ENCODE measurements at places on chromosomes 11 and 22. TPM values are rescaled to one million over a fixed set of nuclear protein-coding genes. Genes with fewer than 3 reads are reported as not detected.

The DYNC2H1 gene
- 0.64 TPM for total RNA-seq

The PRRG4 gene
- total RNA-seq: 0.85 TPM

DNA sequence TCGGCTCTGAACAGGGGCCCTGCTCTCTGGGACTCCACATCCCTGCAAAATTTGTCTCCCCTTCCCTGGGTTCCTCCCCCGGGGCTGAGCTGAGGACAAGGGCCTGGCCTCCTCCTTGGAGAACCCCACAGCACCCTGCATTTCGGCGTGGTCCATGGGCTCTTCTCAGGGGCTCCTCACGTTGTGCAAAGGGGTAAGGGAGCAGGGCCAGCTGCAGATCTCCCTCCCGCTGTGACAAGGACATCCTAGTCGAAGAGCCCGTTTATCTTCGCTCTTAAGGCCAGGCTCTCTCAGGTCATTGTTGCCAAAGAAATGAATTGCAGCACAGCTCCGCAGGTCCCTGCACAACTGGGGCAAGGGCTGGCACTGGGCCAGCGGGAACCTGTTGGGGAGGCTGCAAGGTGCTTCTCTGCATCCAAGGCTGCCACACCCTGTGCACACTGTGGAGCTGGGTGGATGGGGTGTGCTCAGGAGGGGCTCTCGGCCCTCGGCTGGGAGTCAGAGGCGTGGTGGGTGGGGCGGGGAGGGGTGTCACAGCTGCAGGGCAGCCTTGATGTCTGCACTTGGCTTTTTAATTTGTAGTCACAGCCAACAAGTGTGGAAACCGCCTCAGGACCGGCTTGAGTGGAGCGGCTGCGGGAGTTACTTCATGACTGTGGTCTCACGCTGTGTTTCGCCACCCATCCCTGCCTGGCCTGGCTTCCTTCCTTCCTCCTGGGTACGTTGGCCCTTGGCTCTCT is 26.6 kb upstream of the SEPTIN5 start:
- H3K4me3 ChIP-seq: no peak overlapping the region
- H3K36me3 ChIP-seq: no peaks in the 10 kb centered on the region
- no peaks in the 10 kb centered on the region for H3K4me1 ChIP-seq
- DNase-seq: no peak

GRCh38 chr22:44297470-44298061 is 15.2 kb downstream of the SHISAL1 start:
- H3K27ac ChIP-seq: no peak overlapping the region
- no peaks in the 10 kb centered on the region for H3K4me1 ChIP-seq
- H3K36me3 ChIP-seq: no peaks in the 10 kb centered on the region

DNA sequence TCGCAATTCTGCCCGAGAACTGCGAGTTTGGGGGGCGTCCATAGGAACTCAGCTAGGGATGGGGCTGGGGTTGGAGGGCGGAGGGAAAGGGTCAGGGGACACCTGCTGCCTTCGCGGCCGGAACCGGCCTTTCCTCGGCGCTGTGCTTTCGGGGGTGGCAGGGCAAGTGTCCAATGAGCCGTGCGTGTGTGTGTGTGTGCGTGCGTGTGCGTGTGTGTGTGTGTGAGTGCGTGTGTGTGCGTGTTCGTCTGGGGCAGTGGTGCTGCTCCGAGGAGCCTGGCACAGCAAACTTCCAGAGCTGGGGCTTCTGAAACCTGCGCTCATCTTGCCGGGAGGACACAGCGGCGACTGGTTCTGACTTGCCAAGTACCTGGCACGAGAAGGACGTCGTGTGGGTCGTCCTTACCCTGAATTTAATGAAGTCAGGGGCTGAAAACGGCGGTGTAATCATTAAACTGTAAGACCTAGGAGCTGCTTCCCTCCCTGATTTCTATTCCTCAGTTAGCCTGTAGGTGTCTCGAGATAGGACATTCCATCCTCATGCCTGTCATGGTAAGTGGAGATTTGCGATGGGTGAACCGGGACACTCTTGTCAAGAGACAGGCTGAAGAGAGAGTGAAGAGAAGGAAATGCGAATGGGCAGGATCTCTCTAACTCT is 27.0 kb upstream of the AMOTL1 start:
- H3K4me1 ChIP-seq: peaks cover 12% of the 10 kb centered on the region
- peak overlapping the region; percentile 79 for H3K4me3 ChIP-seq
- peak; percentile 57 for DNase-seq
- peaks cover 37% of the 10 kb centered on the region for H3K27me3 ChIP-seq

DNA sequence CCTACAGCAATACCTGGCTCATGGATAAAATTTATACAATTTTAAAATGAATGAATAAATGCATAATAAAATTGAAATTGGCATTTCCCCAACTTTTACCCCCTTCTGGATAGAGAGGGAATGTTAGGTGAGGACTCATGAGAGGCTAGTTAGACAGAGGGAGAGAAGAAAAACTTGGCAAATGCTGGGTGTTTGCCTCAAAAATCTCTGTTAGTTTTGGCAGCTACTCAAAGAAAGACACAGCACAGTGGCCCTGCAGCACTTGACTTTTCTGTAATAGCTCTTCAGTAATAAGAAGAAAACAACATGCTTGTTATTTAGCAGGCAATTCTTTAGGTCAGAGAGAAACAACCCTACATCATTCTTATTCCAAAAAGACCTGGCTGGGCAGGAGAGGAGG is 20.7 kb upstream of the IZUMO1R start:
- no peaks in the 10 kb centered on the region for H3K27me3 ChIP-seq
- H3K27ac ChIP-seq: no peak overlapping the region
- no peak overlapping the region for H3K4me3 ChIP-seq
- H3K36me3 ChIP-seq: no peaks in the 10 kb centered on the region
- no peaks in the 10 kb centered on the region for H3K4me1 ChIP-seq
- no peak for DNase-seq
